ENCODE measurements at places on chromosomes 11 and 22.

DNA sequence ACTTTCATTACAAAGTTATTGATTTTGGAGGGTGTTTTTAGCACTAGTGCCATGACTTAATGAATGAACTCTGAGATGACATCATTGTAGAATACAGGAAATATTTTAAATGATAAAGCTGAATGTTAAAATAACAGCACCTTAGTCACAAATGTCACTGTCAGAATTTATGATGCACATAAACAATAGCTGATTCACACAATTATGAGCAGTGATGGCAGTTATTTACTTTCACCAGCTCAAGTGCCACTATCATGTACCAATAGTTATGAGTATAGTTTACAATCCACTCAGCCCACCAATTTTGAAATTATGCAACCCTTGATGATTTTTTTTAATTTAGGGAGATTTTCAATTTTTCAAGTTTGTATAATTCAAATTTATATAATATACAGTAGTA, 23.0 kb downstream of the SERPING1 start:
- no peak for ATAC-seq

DNA sequence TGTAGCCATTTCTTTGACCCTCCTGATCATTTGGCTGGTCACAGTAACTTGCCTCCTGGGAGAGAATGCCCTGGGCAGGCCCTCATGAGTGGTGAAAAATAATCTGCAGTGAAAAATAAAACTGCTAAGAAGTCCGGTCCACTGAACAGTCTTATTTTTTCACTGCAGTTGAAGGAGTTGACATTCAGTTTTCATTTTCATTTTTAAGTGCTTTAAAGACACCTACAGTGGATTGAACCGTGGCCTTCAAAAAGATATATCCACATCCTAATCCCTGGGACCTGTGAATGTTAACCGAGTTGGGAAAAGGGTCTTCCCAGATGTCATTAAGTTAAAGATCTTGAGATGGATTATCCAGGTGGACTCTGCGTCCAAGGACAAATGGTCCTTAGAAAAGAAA, 153.6 kb upstream of the GRK3 start:
- no peak for ATAC-seq

DNA sequence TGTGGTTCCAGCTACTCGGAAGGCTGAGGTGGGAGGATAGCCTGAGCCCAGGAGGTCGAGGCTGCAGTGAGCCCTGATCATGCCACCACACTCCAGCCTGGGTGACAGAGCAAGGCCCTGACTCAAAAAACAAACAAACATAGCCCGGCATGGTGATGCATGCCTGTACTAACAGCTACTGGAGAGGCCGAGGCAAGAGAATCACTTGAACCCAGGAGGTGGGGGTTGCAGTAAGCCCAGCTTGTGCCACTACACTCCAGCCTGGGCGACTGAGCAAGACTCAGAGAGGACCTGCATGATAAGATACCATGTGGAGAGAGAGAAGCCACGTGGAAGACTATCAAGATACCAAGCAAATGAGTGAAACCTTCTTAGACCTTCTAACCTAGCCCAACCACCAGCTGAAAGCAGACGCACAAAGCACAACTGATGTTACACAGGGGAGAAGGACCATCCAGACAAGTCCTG, 36.1 kb downstream of the AMBRA1 start:
- ATAC-seq = no peak

- no peak for ATAC-seq
These were observed 85.3 kb downstream of the C11orf87 start for GRCh38 chr11:109507331-109507730.

DNA sequence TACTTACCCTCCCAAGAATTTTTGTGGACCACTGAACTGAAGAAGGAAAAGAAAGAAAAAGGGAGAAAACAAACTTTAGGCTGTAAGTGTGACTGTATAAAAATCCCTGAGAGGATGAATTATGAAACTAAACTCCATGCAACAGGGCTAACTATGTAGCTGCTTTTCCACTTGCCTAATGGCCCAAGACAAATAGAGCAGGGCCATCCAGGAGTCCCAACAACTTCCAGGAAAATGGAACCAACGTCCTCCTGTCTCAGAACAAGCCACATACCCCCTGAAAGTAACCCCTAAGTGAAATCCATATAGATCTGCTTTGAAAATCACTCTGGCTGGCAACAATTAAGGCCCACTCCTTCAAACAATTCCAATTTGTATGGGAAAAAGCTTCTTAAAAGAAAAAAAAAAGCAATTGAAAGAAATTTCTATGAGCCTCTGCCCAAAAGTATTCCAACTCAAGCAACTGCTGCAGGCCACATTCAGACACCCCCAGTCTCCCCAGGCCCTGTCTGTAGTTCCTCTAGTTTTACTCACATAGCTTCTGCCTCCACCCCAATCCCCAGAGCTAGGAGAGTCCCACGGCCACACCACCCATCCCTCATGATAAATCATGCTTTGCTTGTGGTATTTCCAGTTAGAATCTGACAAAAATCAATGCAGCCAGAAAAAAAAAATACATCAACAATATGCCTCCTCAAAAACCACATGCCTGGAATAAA, 12.7 kb downstream of the RBFOX2 start:
- ATAC-seq = no peak

- ATAC-seq = no peak
These were observed 94.1 kb downstream of the USP35 start for GRCh38 chr11:78282821-78283220.

- no peak for ATAC-seq
These were observed 5.5 kb downstream of the MRPL49 start for GRCh38 chr11:65127473-65128181.

- ATAC-seq = no peak
These were observed 50.7 kb downstream of the OTOG start for GRCh38 chr11:17597770-17598169.

Measured in stimulated activated memory B cell treated with anti-CD40 and anti-IgM and Interleukin-4, amounts not matched to agents 10 μg/mL and 1 μg/mL and 100 μg/mL, for 72 hours (primary cell).